Stimulated activated CD8-positive, alpha-beta memory T cell treated with anti-CD3 and anti-CD28 coated beads, Interleukin-7, amount 100 ng/mL, for 24 hours (primary cell): ENCODE measurements at places on chromosomes 2 and 18.

DNA sequence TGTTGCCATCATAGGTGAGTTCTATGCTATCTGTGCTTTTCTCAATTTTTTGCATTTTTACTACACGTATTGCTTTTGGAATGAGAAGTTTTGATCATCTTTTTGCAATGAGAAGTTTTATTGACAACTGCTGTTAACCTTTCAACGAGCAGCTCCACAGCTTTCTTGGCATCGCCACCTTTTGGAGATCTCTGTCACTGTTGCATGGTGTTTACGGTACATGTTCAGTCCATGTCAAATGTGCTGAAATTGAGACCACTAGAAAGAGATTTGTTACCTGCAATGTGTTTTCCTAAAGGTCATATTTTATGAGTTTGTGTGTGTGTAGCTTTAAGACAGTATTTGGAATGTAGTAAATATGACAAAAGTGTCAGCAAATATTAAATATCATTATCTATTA is 120.8 kb downstream of the OSBPL6 start:
- DNase-seq: no peak

DNA sequence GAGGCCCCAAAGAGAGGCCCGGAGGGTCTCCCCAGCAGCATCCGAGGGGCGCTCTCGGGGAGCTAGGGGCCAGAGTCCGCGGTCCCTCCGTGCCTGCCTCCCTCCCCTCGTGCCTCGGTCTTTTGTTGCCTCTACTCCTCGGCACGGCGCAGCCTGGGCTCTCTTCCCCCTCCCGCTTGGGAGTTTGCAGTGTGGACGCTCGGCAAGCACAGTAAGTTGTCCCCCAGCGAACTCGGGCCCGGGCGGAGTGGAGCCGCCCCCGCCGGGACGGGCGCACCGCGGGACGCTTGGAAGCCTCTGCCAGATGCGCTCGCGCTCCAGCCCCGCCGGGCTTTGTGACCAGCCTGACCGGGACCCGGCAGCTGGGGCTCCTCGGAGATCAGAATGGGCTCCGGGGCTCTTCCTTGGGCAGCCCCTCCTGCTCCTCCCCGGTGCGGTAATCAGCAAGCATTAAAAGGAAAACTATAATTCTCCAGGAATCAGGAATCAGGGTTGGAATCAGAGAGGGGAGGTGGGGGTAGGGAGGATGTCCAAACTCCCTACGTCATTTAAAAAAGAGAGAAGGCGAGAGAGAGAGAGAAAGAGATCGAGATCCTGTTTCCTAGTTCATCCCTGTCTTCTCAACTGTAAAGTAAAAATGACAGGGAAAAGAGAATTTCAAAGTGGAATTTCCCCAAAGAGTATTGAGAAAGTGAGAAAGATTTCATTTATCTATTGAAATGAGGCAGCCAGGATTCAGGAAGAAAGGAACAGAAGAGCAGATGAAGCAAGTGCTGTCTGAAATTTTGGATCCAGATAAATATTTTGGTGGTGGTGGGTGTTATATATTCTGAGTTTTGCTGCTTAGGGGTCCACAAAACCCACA is 786 bp upstream of the TMEM200C start:
- DNase-seq: no peak

- DNase-seq: no peak
Measured at GRCh38 chr2:74238879-74239278, 40.5 kb downstream of the MTHFD2 start.

- DNase-seq: no peak
Measured at GRCh38 chr2:188382107-188382506, 90.4 kb downstream of the GULP1 start.

- no peak for DNase-seq
Measured at GRCh38 chr2:132521341-132521740, 104.7 kb downstream of the GPR39 start.

DNA sequence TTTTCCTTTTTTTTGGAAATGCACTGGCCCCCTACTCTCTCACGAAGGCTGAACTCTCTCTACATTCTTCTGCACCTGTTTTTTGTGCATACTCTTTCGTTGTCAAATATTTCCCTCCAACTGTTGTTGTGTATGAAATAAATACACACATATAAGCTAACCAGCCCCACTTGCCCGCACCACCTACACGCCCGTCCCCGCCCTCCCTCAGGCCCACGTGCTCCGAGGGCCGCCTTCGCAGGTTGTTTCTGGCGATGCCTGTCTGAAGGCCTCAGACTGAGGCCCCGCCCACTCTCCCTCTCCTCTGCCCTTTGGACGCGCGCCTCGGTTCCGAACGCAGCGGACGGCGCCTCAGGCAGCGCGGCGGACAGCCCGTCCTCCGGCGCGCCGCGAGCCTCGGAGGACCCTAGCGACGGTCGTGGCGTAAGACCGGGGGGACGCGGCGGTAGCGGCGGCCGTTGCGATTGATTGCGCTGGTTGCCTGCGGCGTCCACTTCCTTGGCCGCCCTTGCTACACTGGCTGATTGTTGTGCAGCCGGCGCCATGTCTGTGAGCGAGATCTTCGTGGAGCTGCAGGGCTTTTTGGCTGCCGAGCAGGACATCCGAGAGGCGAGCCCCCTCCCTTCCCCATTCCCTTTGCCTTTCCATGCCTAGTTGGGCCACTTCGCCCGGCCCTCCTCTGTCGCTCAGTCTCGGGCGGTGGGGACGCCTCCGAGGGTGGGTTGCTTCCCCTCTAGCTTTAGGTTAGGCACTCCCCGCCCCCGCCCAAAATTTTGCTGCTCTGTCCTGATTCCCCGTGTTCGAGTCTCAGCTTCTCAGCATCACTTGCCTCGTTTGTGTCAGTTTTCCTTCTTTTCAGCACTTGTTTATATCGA is at the start of gene TSN:
Gene TSN, plus strand, starts transcription at position 415 of the 875 bp plus-strand sequence. Its CDS starts 129 bp downstream, at position 544.
- peak; percentile 92 for DNase-seq

- DNase-seq: no peak
Measured at GRCh38 chr2:27828305-27828704, 56.8 kb downstream of the MRPL33 start.

DNA sequence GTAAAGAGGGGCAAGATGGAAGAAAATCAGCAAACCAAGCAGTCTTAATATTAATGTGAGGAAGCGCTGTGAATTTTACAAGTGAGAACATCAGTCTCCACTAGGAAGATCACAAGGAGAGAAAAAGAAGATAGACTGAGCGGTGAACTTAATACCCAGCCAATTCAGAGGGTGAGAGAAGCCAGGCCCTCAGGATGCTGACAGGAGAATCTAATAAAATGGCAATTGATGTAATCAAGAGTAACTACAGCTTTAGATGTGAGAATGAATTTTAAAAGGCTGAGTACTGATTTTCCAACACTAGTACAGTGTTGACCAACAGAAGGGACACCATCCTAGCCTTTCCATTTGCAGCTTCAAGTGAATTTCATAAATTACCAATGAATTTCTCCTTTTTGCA is 35.7 kb upstream of the SIX2 start:
- no peak for DNase-seq

DNA sequence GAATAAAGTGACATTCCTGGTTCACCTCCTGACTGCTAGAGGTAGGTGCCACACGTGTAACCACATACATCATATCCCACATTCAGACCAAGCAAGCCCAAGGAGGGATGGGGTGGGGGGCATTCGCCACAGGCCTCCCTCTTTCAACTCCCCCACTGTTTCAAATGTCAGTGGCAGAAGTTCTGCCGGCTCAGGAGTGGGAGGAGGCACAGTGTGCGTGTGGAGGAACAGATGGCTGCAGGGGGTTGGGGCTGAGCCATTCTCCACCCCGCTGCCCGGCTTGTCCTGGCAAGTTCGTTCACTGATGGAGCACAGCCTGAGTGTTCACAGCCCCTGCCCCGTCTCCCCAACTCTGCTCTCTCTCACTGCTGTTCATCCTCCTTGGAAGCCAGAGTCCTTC is 75.4 kb upstream of the TANC1 start:
- no peak for DNase-seq

- no peak for DNase-seq
Measured at GRCh38 chr2:136517716-136518115, 247.6 kb upstream of the THSD7B start.

DNA sequence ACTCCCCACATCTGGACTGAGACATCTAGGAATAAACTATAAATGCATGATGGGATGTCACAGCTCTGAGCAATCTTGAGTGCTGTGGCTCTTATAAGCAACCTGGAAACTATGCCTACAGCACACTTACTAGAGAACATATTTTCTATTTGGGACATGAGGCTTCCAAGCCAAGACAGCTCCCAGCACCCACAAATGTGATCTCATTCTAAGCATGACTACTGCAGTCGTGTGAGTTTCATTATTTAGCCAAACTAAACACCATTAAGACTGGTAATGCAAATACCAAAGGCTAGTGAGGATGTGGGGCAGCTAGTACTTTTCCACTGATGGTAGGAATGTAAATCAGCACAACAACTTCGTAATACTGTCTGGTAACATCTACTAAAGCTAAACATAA is 72.5 kb downstream of the RTTN start:
- DNase-seq: no peak

DNA sequence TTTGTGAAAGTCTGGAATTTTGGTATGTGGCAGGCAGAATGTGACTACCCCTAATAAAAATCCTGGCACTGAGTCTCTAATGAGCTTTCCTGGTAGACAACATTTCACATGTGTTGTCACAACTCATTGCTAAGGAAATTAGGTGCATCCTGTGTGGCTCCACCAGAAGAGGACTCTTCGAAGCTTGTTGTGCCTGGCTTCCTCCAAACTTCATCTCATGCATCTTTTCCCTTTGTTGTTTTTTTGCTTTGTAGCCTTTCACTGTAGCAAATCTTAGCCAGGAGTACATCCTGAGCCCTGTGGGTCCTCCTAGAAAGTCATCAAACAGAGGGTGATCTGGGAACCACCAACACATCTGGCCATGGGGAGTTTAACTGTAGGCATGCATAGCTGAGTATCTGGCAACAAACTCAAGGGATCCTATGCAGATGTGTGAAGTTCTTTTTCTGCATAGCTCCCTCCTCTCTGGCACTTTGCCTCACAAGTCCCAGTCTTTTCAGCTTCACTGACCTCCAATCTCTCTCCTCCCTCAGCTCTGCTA is 42.1 kb upstream of the SERTAD2 start:
- DNase-seq: no peak

- no peak for DNase-seq
Measured at GRCh38 chr2:187013058-187013457, 164.1 kb upstream of the ZSWIM2 start.

GRCh38 chr2:192357217-192357616 is 162.5 kb upstream of the TMEFF2 start:
- no peak for DNase-seq

DNA sequence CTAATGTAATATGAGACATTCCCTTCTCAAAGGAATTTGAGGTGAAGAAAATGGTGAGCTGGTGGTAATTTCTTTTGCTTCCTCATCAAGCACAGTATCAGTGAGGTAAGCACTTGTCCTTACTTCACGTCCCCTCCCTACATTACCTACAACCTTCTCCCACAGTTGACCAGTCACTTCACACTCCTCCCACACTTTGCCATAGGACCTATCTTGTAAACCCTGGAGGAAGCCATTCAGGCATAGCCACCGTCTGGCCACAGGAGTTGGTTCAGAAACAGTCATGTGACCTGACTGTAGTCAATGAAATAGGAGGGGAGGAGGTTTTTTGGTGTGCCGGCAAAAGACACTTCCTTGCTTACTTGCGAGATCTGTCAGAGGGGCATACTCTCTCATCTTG is 12.1 kb downstream of the ACOXL start:
- DNase-seq: no peak

DNA sequence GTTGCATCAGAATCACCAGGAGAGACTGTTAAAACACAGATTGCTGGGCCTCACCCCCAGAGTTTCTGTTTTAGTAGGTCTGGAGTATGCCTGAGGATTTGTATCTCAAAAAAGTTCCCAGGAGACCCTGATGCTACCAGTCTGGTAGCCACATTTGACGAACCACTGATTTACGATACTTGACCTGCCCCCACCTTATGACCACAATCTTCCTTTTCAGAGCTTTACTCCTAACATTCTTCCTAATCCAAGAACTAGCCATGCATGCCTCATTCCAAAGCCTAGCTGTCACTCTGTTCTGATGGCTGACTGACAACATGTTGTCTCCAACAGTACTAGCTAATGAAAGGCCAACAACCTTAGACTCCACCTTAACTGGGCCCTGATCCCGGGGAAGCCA is 191.4 kb downstream of the MBD2 start:
- no peak for DNase-seq

- DNase-seq: no peak
Measured at GRCh38 chr18:33116376-33116775, 324.1 kb downstream of the CCDC178 start.

- no peak for DNase-seq
Measured at GRCh38 chr2:232230560-232230959, 148.0 kb upstream of the ALPP start.

- DNase-seq: no peak
Measured at GRCh38 chr2:11467129-11467649, 1.2 kb upstream of the E2F6 start.

DNA sequence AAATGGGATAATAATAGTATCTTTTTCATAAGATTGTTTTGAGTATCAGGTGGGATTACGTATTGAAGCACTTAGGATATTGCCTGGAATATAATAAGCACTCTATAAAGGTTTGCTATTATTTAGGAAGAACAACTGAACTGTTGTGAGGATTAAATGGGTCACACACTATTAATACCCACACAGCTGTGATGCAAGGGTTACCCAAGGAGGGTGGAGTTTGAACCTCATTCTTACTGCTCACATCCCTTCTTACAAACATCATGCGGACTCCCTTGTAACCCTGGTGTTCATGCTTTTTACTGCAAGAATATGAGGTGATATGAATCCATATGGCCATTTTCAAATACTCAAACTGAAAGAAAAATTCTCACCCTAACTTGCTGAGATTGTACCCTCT is 113.5 kb downstream of the KCTD1 start:
- no peak for DNase-seq

DNA sequence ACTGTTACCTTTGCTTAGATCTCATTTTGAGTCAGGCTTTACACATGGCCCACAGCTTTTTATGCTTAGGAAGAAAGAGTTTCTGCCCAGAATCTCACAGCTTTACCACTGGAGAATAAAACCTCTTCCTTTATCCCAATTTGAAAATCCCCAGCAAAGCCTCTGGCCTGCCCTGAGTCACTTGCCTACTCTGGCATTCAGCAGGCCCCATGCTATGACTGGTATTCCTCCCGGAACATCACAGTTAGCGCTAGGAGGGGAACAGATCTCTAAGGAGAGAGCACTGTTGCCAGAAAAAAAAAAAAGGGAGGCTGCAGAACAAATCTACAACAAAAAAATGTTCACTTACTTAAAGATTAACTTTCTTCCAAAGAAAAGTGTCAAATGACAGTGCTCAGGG is 152.9 kb upstream of the DNMT3A start:
- DNase-seq: no peak

- DNase-seq: no peak
Measured at GRCh38 chr2:81981585-81981984, 1677.0 kb upstream of the LRRTM1 start.

DNA sequence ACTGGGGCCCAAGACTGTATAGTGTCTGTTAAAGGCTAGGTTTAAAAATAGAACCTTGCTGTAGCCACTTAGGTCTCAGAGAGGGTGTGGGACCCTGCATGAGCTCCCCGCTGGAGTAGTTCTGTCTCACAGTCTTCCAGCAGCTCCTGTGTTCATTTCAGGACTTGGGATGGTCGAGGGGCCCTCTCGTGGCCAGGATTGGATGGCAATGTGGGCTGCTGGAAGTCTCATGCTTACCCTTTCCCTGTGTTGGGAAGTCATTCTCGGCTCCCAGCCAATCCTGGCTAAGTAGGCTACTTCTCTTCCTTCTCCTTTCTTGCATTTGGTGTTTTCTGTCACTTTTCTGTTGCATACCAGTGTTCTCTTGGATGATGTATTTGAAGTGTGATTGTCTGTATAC is 284.0 kb upstream of the GCFC2 start:
- DNase-seq: no peak

- no peak for DNase-seq
Measured at GRCh38 chr2:77469106-77469505, 53.1 kb downstream of the LRRTM4 start.

GRCh38 chr18:50775726-50776125 is 44.1 kb downstream of the MRO start:
- no peak for DNase-seq
